Kidney capillary endothelial cell (primary cell): ENCODE measurements at places on chromosomes 2 and 18.

DNA sequence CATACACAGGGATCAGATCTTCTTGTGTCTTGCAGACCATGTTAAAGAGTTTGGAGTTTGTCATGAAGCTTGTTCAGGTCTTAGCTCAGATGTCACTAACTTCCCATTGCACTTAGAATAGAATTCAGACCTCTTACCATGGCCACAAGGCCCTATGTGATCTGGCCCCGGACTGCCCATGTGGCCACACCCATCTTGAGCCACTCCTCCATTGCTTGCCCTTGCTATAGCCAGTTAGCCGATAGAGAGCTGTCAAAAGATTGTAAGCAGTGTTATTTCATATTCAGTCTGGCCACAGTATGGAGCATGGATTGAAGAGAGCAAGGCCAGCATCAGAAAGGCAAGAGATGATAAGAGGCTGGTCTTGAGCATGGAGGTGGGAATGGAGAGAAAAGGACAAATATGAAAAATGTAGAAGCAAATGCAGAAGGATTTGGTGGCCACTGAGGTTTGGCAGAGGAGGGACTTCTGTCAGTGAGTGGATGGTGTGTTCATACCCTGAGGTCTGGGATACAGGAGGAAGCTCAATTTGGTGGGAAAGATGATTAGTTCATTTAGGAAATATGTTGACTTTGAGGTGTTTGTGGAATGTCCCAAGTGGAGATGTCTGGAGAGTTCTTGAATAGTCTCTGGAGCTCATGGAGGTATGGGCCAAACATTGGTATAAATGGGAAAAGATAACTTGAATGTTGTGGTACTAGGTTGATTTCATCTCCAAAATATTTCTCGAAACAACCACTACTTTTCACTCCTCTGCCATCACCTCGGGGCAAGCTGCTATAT is 10.6 kb downstream of the DGUOK start:
- DNase-seq, result no peak

- no peak for DNase-seq
Measured at GRCh38 chr18:22783662-22784076, 149.5 kb upstream of the RBBP8 start.

- no peak for DNase-seq
Measured at GRCh38 chr2:59413751-59414570, 1139.5 kb downstream of the BCL11A start.

DNA sequence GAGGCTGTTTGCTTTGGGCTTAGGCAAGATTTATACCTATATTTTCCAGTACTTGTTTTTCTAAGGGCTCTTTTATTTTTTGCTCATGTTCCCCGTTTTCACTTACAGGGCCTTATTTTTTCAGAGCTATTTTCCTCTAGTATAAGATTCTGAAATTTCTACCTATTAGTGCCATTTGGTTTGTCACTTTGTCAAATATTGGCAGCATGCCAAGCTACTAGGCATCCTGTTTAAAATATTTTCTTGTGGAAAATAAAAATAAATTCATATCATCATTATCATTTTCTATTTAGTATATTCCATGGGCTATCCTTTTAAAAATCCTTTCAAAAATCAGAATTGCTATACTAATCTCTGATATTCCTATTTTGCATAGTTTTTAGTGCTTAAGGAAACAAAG is 64.8 kb upstream of the CHST9 start:
- DNase-seq, result no peak

- DNase-seq, result no peak
Measured at GRCh38 chr2:26470601-26471260, 7.2 kb downstream of the OTOF start.

DNA sequence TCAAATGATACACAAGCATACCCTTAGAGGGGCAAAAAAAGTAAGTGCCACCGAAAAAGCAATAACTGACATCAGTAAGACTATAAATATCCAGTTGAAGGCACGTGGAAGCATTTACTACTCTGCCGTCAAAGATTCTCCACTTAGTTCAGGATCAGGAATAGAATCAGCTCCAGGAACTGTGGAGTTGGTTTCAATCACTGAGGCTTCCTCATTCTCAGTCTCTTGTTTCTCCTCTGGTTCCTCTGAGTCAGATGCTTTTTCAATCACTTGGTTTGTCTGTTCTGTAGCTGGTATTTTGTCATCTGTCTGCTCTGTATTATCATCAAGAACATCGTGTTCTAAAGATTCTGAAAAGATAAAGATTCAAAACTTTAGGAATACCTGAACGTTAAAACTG is 72.2 kb downstream of the LNPK start:
- no peak for DNase-seq

DNA sequence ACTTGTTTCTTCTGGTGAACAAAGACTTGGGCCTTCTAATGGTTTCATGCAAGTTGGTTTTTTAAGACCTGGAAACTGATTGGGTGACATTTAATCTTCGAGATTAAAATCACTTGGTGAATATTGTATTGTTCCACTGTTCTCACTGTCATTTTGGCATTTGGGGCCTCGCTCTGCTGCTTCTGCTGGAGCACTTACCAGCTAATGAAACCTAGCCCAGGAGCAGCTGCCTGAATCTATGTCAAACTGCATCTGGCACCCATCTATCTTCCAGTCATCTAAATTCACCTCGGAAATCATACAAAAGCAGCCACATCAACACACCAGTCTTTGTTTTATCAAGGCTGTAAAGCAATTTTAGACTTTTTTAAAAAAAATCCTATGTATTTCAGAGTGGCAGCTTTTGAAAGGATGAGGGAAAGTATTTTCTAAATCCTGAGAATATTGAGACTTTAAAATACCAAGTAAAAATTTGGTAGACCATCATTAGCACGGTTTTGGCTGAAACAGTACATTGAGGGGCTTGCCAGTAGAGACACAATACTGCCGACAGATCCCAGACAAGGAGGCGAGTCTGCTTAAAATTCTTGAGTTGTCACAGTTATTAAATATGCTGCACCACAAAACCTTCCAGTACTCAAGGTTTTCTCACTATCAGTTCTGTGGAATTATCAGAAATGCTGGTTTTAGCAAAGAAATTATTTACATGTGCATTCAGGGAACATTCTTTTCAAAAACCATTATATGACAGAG is 26.1 kb upstream of the SERTAD2 start:
- DNase-seq, result no peak

- no peak for DNase-seq
Measured at GRCh38 chr18:49008716-49009115, 58.0 kb upstream of the SMAD7 start.

GRCh38 chr2:209600341-209601171 is 171.1 kb upstream of the UNC80 start:
- no peak for DNase-seq

DNA sequence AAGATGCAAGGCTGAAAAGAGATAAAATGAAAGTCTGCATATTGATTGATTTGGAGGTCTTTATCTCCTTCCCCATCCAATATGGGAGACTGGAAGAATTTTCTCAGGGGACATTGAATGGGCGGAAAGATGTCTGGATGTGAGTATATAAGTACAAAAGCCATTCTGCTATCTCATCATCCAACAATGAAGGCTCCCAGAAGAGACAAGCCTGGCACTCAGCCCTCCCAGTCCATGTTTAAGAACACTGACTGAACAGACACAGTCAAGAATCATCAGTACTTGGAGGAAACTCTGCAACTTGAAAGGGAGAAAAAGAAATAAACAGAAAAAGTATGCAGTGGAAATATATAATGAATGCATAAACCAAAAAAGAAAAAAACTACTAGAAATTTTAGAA is 80.9 kb downstream of the PTRHD1 start:
- DNase-seq, result no peak

GRCh38 chr2:83191316-83191715 is 1267.8 kb downstream of the SUCLG1 start:
- DNase-seq, result no peak

- no peak for DNase-seq
Measured at GRCh38 chr2:109527846-109528705, 85.7 kb downstream of the SEPTIN10 start.

GRCh38 chr18:51278045-51278649 is 80.7 kb upstream of the MEX3C start:
- peak; percentile 57 for DNase-seq

GRCh38 chr18:3248658-3249359 is 1.2 kb downstream of the MYL12A start:
- peak; percentile 57 for DNase-seq

DNA sequence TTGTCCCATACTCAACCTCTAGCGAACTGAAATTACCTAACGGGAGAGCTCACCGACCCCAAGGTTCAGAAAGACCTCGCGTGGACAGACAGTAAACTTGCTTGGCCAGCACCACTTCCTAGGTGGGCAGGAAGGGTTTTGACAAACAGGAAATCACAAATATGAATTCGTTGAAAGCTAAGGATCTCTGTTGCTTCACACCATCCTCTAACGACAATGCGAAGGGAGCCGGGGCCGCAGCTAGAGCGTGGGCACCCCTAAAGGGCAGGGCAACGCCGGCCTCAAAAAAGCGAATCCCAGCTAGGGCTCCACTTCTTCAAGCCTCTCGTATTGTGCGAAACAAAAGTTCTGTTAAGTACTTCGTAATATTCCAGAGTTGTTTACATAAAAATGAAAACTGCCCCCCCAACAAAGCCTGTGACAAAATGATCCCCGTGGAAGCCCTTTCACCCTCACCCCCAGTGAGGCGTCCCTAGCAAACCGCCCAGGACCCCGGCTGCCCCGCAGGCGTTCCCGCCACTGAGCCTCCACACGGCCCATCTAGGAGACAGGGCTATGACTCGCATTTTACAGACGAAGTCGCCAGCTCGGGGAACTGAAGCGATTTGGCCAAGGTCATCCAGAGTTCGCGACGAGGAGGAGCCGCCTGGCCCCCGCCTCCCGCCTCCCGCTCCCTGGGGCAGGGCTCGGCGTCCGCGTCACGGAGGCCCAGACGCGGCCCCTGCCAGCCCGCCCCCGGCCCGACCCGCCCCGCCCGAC is 548 bp downstream of the KANSL3 start:
- peak; percentile 71 for DNase-seq

- DNase-seq, result peak; percentile 83
Measured at GRCh38 chr2:158740127-158740526, 55.0 kb upstream of the DAPL1 start.

- DNase-seq, result peak; percentile 75
Measured at GRCh38 chr2:216777637-216778273, 82.1 kb downstream of the TNP1 start.

- peak; percentile 86 for DNase-seq
Measured at GRCh38 chr2:230793572-230794359, 71.0 kb upstream of the ITM2C start.

- no peak for DNase-seq
Measured at GRCh38 chr2:109372171-109372568, 241.6 kb downstream of the SEPTIN10 start.

- DNase-seq, result no peak
Measured at GRCh38 chr2:120577721-120578295, 157.9 kb upstream of the GLI2 start.

DNA sequence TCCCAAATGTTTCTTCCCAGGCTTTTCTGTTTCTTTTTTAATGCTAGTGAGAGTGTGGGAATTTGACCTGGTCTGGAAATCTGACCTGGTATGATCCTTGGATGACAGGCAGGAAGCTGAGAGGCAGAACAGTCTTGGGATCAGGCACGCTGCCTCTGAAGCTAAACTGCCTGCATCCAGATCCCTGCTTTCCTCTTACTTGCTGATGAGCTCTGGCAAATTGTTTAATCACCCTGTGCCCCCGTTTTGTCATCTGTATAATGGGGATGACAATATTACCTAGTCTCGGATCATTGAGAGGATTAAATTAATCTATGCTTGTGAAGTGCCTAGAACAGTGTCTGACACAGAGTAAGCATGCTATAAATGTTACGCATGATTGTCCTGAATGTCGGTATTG is 3.3 kb downstream of the KLHL23 start:
- no peak for DNase-seq

GRCh38 chr2:182069908-182070307 is 84.3 kb downstream of the PPP1R1C start:
- DNase-seq, result no peak

- DNase-seq, result no peak
Measured at GRCh38 chr2:239274391-239275043, 126.3 kb downstream of the HDAC4 start.

- DNase-seq, result no peak
Measured at GRCh38 chr18:76951456-76952247, 129.3 kb downstream of the ZNF236 start.

DNA sequence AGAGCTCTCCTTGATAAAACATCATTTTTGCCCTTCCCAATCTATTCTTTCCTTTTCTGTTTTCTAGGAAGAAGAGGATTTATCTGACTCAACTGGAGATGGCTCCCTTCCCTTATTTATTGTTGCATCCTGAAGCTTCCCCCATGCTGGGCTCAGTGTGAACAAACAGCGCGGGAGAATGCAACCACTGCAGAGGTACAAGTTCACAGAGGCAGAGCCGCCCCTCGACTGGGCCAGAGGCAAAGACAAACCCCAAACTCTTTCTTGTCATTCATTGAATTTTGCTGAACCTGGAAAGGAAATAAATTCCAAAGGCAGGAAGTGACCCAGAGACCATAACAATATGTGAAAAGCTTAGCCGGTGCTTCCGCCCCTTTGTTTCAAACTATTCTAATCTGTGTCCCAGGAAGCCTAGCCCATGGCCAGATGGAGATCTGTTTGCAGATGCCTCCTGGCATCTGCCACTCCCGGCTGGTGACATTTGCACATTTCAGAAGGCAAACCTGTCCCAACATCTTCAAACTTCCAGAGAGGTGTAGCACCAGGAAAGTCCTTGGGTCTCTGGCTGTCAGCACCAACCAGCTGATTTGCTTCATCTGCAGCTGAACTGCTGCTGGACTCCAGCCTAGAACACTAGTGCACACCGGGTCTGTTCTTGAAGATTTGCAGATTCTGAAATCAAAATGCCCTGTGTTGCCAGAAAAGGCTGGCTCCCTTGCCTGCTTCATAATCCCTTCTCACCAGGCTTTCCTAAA is 79.4 kb upstream of the MAP4K3 start:
- peak; percentile 89 for DNase-seq

GRCh38 chr2:232340171-232340935 is 38.2 kb upstream of the ALPP start:
- no peak for DNase-seq

DNA sequence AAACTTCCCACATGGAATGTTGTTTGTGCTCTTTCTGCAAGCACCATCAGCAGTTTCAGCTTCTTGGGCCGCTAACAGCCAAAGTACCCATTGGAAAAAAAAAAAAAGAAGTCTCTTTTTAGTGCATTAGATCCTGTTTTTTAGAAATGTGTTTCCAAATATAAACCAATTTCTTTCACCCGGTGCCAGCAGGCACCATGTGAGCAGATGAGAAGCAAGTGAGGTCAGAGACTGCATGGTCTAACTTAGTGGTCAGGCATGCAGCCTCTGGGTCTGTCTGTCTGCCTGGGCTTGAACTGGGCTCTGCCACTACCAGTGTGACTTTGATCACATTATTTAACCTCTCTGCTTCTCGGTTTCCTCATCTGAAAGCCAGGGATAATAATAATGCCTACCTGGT is 75.2 kb upstream of the NRP2 start:
- DNase-seq, result no peak

DNA sequence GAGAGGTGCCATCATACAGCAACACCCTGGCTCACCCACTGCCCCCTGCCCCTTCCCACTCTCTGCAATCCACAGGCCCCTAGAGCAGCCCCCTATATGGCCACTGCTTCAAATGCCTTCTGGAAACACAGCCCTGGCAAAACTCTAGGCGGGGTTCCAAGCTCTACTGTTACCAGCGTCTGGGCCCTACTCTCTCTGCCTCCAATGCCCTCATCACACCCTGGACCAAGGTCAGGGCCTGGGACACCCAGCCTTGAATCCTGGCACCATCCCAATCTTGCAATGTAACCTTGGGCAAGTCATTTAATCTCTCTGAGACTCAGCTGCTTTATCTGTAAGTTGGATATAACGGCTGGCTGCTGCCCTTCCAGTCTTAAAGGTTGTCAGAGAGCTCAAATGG is 39.2 kb upstream of the LOXHD1 start:
- DNase-seq, result no peak
